ENCODE measurements at places on chromosomes 4 and X.

GRCh38 chrX:139018436-139018835 is 306.9 kb upstream of the FGF13 start:
- DNase-seq = no peak

GRCh38 chr4:85783483-85783882 is 308.5 kb downstream of the ARHGAP24 start:
- DNase-seq = no peak

DNA sequence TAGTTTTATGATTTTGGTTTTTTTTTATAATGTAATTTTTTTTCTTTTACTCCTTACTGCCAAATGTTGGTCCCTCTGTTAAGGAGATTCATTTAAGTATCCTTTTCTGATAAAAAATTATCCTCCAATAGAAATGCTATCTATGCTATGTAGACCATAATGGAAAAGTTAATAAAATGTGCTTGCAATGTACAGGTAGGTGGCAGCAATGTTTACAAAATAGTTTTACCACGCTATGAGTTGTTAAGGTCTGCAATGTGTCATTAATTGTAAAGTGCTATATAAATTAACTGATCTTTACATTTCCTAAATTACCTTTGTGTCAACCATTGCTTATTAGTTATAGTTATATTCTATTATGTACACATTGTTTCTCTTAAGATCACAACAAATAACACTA is 3.8 kb upstream of the CENPC start:
- DNase-seq = no peak

- no peak for DNase-seq
Measured at GRCh38 chr4:71732066-71732465, 51.8 kb downstream of the GC start.

DNA sequence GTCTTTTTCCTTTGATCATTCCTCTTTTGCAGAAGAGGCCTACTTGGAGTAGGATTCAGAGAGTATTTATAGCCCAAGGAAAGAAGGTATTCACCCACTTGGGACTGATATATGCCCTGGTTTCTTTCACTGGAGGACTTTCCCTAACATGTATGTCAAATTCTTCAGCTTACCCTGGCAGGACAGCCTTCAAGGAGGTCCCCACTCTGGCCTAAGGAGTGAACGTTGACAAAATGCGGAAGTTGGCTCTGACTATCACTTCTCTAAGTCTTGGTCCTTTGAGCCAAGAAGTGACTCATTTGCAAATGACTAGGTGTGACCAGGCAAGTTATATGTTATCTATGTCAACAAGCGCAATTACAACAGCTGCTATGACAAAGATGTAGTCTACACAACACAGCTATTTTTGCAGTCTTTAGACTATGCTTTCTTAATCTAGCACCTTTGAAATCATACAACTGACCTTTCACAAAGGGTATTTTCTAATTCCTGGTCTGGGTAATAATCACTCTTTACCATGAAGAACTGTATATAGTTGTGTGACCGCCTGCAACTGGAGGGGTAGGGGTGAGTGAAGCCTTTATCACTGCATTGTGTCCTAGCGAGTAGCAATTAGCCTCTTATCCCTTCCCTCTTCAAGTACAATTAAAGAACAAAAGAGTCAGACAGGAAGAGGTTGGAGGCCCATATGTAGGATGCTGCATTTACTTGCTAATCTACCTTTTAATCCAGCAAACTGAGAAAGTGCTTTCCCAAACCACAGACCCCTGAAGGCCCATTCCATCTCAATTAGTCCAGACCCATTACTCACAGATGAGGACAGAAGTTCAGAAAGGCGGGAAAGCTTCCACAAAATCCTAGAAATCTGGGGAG is 50.1 kb downstream of the RASGEF1B start:
- no peak for DNase-seq

- no peak for DNase-seq
Measured at GRCh38 chr4:7364979-7365378, 69.8 kb downstream of the PSAPL1 start.
